Adipocyte (in vitro differentiated cells): ENCODE measurements at places on chromosomes 6 and 20.

- DNase-seq = peak; percentile 40
These were observed 193.8 kb downstream of the PLCB4 start for GRCh38 chr20:9262653-9263194.

- DNase-seq = peak; percentile 7
These were observed 34.2 kb downstream of the KATNA1 start for GRCh38 chr6:149614337-149614736.

GRCh38 chr6:33785778-33786177 is 3.2 kb downstream of the LEMD2 start:
- peak; percentile 51 for DNase-seq

GRCh38 chr6:167957626-167958025 is 39.8 kb upstream of the KIF25 start:
- DNase-seq = no peak

DNA sequence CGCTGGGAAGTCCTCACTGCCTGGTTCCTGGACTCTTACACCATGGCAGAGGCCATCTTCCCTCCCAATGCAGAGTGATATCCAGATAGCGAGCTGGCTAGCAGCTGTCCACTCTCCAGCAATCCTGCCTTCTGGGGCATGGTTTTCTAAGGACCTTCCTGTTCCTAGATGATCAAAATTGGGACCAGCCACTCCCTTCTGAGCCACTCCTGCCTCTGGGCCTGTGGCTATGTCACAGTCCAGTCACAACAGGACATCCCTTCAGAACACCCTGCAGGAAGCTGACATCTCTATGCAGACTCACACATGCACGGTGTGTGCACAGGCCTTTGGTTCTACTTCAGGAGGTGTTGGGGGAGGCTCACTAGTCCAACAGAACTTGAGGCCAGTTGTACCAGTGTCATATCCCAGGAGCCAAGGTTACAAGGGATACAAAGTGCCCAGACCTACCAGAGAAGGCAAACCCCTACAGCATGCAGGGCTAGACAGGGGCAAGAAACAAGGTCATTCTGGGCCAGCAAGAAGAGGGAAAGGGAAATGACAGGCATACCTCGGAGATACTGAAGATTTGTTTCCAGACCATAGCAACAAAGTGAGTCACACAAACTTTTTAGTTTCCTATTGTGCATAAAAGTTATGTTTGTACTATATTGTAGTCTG is 2.7 kb upstream of the MCCD1 start:
- peak; percentile 47 for DNase-seq

DNA sequence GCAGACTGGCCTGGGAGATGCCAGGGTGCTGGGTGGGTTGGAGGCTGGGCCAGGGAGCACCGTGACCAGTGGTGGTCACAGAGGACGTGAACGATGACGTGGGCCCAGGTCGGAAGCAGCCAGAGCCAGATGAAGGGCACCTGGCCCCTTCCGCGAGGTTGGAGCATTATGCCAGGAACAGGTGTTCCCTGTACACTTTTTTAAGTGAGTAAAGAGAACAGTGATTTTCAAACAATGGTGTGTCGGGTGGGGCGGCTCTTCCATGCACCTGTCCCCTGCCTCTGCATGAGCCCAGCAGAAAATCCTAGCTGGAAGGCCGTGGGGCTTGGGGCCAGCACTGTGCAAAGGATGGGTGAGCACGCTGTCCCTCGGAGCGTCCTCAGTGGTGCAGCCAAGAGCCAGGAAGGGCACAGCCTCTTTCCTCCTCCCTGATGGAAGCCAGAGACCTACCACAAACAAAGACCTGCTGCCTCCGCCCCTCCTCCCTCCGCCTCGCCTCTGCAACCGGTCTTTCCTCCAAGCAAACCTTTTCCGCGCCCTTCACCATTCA is 350.5 kb downstream of the ZFAND3 start:
- DNase-seq = no peak

DNA sequence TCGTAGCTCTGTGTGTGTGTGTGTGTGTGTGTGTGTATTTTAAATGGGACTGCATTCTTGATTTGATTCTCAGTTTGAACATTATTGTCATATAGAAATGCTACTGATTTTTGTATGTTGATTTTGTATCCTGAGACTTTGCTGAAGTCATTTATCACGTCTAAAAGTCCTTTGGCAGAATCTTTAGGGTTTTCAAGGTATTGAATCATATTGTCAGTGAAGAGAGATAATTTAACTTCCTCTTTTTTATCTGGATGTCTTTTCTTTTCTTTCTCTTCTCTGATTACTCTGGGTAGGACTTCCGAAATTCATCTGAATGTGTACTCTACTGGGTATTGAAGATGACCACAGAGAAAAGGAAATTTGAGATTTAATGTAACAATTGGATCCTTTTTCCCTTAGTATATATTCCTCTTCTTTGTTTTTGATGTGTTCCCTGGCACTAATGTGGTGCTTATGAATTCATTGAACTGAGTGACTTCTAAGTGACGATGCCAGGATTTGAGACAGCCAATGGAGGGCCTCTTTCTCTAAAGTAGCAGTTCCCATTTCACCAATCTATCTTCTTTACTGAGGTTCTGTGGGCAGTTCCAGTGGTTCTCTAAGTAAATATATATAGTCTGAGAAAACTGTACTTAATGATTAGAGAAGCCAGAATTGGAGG is 47.6 kb downstream of the TNFAIP3 start:
- DNase-seq = no peak

GRCh38 chr6:34229877-34230276 is 6.8 kb upstream of the HMGA1 start:
- no peak for DNase-seq

GRCh38 chr20:47691625-47692024 is 93.7 kb downstream of the SULF2 start:
- peak; percentile 48 for DNase-seq
